ENCODE measurements at places on chromosomes 5 and 9. TPM values are rescaled to one million over a fixed set of nuclear protein-coding genes. Genes with fewer than 3 reads are reported as not detected.

PDZD2 gene
- 2.6 TPM for total RNA-seq

DNA sequence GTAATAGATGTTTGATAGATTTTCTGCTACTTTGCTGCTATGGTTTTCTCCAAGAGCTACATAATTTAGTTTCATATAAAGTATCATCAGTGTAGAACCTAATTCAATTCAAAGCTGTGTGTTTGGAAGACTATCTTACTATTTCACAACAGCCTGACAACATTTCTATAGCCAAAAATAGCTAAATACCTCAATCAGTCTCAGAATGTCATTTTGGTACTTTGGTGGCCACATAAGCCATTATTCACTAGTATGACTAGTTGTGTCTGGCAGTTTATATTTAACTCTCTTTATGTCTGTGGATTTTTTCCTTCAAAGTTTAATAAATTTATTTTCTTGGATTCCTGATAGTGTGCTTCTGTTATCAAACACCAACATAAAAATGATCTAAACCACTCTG lies 35.1 kb upstream of the CCDC152 start:
- DNase-seq = no peak

DNA sequence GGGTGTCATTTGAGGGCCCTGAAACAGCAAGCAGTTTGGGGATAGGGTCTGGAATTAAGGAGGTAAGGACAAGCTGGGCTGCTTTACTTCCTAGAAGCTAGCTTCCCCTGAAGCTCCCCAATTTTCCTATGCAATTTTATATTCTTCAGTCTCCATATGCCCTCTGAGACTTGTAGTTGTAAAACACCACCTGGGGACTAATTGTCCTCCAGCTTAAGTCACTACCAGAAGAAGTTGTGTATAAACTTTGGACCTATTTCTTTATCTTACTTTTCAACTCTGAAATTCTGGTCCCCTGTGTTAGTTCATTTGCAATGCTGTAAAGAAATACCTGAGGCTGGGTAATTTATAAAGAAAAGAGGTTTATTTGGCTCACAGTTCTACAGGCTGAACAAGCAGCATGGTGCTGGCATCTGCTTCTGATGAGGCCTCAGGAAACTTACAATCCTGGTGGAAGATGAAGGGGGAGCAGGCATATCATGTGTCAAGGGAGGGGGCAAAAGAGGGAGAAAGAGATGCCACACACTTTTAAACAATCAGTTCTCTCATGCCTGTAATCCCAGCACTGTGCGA lies 41.1 kb upstream of the CPEB4 start:
- DNase-seq = no peak

DNA sequence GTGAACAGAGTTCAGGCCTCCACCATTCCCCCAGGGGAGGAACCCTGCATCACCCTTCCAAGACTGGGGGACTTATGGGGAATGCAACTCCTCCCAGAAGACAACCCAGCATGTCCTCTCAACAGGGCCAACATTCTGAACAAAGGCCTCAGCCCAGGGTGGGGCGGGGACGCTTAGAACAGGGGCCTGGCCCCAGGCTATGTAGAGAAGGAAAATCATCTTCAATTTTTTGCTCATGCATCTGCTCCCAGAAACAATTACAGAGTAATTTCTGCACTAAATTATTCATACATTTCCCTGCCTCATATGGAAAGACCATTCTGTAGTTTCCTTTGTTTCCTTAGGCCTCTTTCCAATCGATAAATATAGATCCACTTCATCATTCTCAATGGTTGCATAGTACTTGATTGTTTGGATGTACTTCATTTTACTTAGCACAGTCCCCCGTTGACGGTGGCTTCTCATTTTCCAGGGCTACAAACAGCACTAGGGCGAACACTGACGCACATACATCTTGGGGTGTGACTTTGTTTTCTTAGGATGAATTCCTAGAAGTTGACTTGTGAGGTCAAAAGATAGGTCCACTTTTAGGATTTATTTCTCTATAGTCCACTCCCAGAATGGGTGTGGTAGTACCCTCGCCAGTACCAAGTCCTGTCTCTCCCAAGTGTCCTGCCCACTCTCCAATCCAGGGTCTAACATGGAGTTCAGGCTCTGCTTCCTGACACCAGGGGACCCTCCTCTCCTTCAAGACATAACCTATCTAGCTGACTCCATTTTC lies 27.2 kb upstream of the SMU1 start:
- DNase-seq = no peak

- DNase-seq = no peak
Observed at GRCh38 chr5:1540831-1541701, 17.3 kb upstream of the LPCAT1 start.

Measured in dermis blood vessel endothelial cell (primary cell).